ENCODE measurements at places on chromosomes 3 and 15. TPM values are rescaled to one million over a fixed set of nuclear protein-coding genes. Genes with fewer than 3 reads are reported as not detected.

- peak; percentile 9 for DNase-seq
Observed at GRCh38 chr15:96328181-96328876, 2.2 kb upstream of the NR2F2 start.

DNA sequence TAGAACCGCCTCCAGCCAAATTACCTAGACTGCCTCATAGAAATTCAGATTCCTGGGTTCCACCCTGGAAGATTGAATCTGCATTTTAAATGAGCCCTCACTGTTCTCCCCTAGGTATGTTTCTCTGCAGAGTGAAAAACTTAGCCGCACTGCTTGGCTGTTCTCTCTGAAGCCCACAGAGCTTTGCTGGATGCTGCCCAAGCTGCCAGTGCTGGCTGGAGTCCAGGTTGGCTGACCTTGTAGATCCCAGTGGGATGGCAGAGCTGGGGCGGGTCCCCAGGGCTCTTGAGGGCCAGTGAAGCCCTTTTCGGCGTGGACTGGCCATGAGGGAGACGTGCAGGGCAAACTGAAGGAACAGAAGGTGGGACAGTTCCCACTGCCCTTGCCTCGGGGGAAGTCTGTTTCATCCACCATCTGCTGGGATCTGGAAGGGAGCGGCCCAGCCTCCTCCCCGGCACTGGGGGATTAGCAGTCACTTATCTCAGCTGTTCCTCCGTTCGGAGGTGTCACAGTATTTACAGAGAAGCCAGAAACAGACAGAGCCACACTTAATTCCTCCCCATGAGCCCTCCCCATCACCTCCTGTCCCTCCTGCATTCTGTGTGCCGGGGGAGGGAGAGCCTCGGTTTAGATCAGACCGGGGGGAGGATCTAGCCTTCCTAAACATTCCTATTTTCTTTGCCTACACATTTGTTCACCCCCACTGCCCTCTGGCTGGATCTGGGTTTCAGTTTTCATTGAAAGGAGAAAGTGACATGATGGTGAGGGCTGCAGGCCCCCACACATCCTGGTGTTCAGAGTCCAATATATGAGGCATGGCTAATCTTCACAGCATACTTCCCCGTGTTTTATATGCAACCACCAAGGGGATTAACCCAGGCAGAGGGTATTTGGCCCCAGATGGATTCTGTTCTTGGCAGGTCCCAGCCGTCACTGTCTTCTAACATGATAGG is 4.1 kb upstream of the ACTC1 start:
- no peak for DNase-seq

- DNase-seq = no peak
Observed at GRCh38 chr3:143650827-143651226, 197.4 kb downstream of the SLC9A9 start.

DNA sequence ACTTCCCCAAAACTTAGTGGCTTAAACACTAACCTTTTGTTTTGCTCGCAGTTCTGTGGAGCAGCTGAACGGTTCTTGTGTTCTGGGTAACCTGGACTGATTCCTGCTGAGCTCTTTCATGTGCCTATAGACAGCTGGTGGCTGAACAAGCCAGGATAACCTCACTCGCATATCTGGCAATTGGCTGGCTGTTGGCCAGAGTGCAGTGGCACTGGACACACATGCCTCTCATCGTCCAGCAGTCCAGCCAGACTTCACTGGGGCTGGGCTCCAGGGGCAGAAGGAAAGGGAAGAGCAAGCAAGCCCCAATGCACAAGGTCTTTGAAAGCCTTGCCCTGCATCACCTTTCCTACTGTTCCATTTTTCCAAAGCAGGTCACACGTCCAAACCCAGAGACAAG is 53.6 kb upstream of the GATA2 start:
- DNase-seq = no peak

DNA sequence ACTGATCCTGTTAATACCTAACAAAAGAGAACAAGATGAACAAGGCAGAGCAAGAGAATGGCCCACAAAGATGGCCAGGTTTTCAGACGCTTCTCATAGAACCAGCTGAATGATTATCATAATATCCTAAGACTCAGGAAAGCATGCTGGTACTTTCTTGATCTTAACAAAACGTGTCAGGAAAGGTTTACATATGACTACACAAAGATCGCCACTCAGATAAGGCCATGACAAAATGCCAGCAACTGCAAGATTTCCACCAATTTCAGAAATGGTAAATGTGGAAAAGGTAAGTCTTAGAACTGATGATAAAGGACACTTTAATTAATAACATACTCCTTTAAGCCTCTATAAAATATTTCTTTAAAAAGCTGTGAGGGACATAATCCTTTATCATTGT is 108.8 kb downstream of the DLG1 start:
- DNase-seq = no peak

DNA sequence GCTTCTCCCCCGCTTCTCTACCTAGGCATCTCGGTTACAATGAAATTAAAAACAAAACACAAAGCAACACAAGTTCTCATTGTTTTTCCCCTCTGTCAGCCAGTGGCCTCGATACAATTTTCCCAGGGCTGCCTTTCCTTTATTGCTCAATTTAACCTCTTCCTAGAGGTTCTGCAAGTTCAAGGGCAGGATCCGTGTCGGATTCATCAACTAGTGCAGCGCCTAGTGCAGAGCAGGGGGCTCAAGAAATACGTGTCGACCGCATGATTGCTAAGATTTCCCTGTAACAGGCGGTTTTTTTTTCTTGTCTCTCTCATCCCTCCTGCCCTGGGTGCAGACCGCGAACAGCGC is 1.4 kb upstream of the BHLHE40 start:
- no peak for DNase-seq

DNA sequence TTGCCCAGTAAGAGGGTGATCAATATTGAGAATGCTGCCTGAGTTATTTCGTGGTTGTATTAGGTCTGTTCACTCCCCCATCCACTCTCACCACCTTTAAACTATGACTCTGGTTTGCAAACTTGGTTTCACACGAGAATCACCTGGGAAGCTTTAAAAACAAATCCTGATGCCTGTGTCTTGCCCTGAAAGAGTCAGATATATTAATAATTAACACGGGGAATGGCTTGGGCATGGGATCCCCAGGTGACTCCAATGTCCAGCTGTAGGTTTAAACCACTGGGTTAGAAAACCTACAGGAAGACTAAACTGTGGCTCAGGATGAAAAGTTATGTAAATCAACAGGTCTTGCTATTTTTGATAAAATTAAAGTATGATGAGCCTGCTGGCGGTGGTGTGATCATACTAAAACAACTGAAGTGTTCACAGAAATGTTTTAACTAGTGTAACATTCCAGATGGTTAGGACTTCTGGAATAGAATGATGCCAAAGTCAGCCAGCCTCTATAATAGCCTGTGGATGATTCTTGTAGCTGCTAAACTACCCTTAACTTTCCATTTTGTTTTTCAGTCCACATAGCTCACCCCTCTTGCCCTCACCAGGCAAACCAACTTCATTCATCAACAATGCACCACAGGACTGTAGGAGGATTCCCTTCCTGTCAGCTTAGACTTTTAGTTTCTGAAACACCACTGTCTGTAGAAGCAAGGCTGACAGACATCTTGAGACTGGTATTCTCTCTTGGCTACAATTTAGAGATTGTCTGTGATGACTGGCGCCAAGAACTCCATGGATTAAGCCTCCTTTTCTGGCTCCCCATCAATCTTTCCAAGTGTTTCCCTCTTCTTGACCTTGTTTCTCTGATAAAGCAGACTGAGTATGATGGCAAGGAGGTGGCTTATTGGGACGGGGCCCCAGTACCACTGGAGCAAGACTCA is 119.1 kb upstream of the ADAMTS9 start:
- no peak for DNase-seq

SLC12A1 gene
- total RNA-seq = not detected

TP63 gene
- total RNA-seq = 1.1 TPM

Measured in activated CD4-positive, alpha-beta T cell treated with anti-CD3 and anti-CD28 coated beads, Interleukin-2, amount 10 ng/mL, durations not matched to agents 24 days and 14 days (primary cell).